ENCODE measurements at places on chromosomes 3 and 15. TPM values are rescaled to one million over a fixed set of nuclear protein-coding genes. Genes with fewer than 3 reads are reported as not detected.
A peak's percentile ranks its signal among the peaks of the same experiment; 100 is the strongest.

DNA sequence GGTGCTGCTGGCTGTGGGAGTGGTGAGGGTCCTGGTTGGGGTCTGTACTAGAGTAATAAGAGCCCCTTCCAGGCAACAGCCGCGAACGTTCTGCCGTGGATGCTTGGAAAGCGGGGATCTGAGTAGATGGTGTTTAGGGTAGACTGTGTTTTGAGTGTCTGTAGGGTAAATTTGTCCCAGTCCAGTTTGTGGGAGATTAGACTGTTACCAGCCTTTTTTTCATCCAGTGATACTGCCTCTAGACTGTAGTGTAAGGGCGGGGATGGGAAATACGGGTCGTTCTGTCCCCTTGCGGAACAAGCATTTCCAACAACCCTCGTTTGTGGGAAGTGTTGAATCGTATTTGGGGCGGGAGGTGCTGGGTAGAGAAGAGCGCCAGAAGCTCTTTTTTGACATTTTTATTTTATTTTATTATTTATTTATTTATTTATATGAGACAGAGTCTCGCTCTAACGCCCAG, 424 bp downstream of the HAUS2 start:
- peak; percentile 47 for DNase-seq

- DNase-seq, result no peak
These were observed 35.0 kb downstream of the RPL39L start for GRCh38 chr3:187104342-187104741.

KIF7 gene
- 15.7 TPM for total RNA-seq

RAP2B gene
- 18.1 TPM for total RNA-seq

- DNase-seq, result peak; percentile 32
These were observed 3.0 kb downstream of the DUOXA1 start for GRCh38 chr15:45126535-45127158.

- DNase-seq, result no peak
These were observed 29.7 kb downstream of the CYP11A1 start for GRCh38 chr15:74337607-74338211.

ARGFX gene
- not detected for total RNA-seq

- no peak for DNase-seq
These were observed 97.8 kb downstream of the LARS2 start for GRCh38 chr3:45486136-45486535.

DNA sequence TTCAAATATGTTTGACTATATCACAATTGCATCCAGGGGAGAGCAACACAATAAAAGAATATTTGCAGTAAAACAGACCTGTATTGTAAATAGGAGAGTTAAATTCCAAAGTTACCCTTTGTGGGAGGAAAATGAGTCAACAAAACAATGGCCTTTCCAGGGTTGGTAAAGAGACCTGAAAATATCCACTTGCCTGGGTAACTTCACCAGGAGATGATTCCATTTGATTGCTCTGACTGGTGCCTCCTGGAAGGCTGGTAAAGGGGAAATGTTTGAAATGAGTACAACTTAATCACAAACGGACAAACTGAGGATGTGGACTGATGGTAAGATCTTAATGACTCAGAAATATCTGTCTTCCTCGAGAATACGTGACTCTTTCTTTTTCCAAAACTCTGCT, 43.6 kb upstream of the SRGAP3 start:
- no peak for DNase-seq

- DNase-seq, result no peak
These were observed 951 bp downstream of the POMGNT2 start for GRCh38 chr3:43104660-43105595.

ONECUT1 gene
- total RNA-seq, result 1.5 TPM

DNA sequence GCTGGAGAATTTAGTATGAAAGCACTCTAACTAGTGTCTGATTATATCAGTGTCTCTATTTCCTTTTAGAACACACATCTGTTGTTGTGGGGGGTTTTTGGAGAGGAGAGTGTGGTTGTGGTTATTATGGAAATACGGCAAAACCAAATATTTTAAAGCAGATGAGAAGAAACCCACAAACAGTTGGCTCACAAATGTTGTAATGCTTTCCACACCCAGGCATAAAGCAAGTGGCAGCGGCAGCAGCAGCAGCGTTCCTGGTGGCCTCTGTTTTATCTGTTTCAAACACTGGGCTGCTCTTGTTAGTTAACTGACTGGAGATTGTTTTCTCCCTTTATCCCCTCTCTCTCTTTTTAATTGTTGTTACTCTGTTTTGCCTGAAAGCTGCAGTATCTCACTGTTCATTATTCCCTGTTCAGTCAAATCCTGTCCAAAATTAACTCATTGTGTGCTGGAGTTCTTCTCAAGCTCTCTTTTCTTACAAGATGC, 1045.5 kb upstream of the NR2F2 start:
- DNase-seq, result peak; percentile 73

DNA sequence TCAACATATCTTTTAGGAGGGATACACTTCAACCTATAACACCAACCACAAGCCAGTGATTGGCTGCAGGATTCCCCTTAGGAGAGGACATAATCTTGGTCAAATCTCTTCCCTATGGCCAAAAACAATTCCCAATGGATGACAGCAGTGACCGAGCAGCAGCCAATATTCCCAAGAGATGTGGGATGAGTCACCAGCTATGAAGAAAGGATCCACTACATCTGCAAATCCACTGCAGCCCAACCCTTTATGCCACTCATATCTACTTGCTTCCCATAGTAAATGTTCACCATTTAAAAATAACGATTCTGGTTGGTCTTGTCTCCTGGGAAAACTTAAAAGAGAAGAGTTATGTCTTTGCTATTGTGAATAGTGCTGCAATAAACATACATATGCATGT, 4.5 kb upstream of the IQCF5 start:
- no peak for DNase-seq

DNA sequence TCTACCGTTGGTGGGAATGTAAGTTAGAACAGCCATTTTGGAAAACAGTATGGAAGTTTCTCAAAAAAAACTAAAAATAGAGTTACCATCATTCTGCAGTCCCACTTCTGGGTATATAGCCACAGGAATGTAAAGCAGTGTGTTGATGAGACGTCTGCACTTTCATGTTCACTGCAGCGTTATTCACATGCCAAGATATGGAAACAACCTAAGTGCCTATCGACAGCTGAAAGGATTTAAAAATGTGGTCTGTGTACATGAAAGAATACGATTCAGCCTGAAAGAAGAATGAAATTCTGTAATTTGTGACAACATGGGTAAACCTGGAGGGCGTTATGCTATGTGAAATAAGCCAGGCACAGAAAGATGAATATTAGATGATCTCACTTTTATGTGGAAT, 157.7 kb downstream of the THSD4 start:
- no peak for DNase-seq

DNA sequence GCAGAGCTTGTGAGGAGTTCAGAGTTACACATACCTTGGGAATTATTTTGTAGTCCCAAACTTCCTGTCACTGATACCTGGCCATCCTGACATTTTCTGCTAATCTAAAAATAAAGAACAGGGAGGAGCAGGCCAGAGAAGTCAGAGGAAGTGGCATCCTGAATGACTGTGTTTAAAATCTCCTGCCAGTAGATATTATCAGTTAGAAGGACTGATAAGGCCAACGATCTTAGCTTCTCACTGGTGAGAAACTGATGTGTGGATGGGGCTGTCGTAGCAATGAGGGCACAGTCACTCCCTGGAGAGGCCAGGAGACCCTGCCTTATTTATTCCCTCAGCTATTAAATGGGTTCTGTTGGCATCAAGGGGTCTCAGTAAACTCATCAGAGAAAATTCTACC, 115.1 kb downstream of the DGKG start:
- no peak for DNase-seq

- no peak for DNase-seq
These were observed 14.8 kb downstream of the TNK2 start for GRCh38 chr3:195893516-195893915.

GRCh38 chr3:129554356-129555152, 11.6 kb downstream of the H1-8 start:
- peak; percentile 39 for DNase-seq

- DNase-seq, result no peak
These were observed 3.0 kb downstream of the TEX264 start for GRCh38 chr3:51673802-51674654.

SLC6A11 gene
- 1.2 TPM for total RNA-seq

CDHR4 gene
- total RNA-seq, result 0.12 TPM

RLBP1 gene
- total RNA-seq, result 1.3 TPM

GRCh38 chr3:183438735-183439134, 10.3 kb upstream of the MCF2L2 start:
- DNase-seq, result no peak

GRCh38 chr3:24202071-24202470, 257.0 kb downstream of the NR1D2 start:
- no peak for DNase-seq

- DNase-seq, result no peak
These were observed 26.4 kb downstream of the RSL24D1 start for GRCh38 chr15:55170361-55170760.

SH2D7 gene
- not detected for total RNA-seq

GRCh38 chr3:63015614-63016309, 140.5 kb upstream of the CADPS start:
- DNase-seq, result peak; percentile 93

EIF3J gene
- 76.2 TPM for total RNA-seq

DNA sequence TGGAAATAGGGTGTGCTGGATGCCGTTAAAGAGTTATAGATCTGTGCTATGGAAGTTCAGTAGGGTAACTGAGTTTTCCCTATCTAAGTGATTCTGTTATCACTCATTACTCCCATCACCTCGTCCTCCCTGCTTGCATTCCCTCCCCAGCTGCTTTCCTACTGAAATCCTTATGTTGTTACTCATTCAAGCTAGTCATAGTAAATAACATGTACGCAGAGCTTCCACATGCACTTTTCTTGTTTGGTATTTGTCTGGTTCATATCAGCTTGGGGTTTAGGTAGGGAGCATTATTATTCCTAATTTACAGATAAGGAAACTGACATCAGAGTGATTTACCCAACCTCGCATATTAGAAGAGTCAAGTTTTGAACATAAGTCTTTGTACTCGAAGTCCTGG, 135.1 kb downstream of the HCN4 start:
- DNase-seq, result no peak

- DNase-seq, result no peak
These were observed 651.9 kb downstream of the NLGN1 start for GRCh38 chr3:174049472-174049871.

CMTM8 gene
- total RNA-seq, result 2.1 TPM

- DNase-seq, result peak; percentile 91
These were observed 102.2 kb downstream of the DGKG start for GRCh38 chr3:186259612-186260383.

ROPN1B gene
- not detected for total RNA-seq

DNA sequence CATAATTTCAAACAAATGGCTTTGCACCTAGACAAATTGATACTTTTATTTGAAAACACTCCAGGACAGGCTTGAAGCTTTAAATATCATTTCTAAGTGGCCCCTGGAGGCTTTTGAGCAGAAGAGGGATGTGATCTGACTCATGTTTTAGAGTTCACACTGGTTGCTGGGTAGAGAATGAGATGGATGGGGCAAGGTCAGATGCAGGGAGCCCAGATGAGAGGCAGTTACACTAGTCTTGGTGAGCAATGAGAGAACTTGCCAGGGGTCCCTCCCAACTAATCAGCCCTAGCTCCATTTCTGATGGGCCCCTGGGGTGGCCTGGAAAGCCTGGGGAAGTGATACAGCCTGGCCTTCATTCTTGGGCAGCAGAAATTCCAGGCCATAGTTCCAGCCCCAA, 190.4 kb downstream of the MEGF11 start:
- no peak for DNase-seq

- DNase-seq, result no peak
These were observed 23.1 kb upstream of the GOLGA8B start for GRCh38 chr15:34606545-34606944.
